ENCODE measurements at places on chromosomes 11 and 22.

GRCh38 chr22:24937114-24937513, 9.4 kb downstream of the LHFPL7 start:
- no peak for DNase-seq

DNA sequence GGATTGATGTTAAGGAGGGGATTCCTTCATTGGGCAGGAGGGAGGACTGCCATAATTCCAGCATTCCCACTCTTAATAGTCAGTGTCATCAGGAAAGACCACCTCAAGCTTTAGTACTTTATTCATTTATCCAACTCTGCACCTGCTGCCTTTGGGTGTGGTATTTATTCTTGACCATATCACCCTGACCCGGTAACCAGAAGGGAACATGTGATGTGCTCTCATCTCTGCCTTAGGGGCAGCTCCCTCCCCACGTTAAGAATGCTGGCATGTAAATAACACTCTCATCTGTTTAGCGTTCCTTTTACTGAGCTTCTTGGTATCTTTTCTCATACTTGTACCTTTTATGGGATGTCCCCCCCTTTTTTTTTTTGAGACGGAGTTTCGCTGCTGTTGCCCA, 7.7 kb downstream of the CAT start:
- DNase-seq: no peak

DNA sequence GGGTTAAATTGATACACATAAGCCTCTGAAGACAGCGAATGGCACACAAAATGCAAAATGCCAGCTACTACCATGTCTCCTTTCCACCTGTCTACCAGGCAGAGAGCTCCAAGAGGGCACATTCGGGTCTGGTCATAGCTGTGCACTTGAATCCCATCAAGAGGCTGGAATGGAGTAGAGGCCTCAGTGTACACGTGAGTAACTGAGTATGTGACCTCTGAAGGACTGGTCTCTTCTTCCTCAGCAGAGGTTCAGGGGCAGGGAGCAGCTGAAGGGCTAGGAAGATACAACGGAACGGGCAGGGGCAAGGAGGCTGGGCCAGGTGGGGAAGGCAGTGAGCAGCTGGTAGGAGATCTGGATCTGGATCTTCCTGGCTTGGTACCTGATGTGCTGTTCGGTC, 56.3 kb upstream of the PHOX2A start:
- DNase-seq: no peak

- no peak for DNase-seq
These were observed 16.8 kb downstream of the CUL5 start for GRCh38 chr11:108025387-108026080.

GRCh38 chr22:42884616-42885375, 27.7 kb upstream of the ARFGAP3 start:
- no peak for DNase-seq

GRCh38 chr22:23786261-23786710, 480 bp upstream of the SMARCB1 start:
- no peak for DNase-seq

- DNase-seq: no peak
These were observed 1294.7 kb downstream of the BRD1 start for GRCh38 chr22:48532986-48533385.

- DNase-seq: no peak
These were observed 816 bp upstream of the PLEKHA7 start for GRCh38 chr11:17014833-17015626.

DNA sequence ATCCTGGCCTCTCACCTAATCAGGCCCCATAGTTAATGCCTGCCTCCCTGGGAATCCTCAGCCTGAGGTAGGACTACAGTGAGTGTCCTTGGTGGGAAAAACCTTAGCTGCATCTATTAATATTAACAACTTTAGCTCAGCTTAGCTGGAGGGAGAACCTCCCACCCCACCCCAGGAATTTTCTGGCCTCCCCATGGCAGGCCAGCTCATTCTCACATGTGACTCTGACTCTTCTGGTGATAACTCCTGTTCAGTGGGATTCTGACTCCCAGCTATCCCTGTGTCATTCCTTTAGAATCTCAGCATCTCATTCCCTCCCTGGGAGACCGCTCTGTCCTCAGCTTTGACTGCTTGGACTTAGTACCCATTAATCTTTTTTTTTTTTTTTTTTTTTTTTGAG, 14.5 kb downstream of the ART5 start:
- DNase-seq: no peak
